Activated T-helper 1 cell treated with anti-CD3 and anti-CD28 coated beads, Interleukin-2, amount 50 U/mL, for 16 hours (primary cell): ENCODE measurements at places on chromosomes 13 and 19.
A peak's percentile ranks its signal among the peaks of the same experiment; 100 is the strongest.

DNA sequence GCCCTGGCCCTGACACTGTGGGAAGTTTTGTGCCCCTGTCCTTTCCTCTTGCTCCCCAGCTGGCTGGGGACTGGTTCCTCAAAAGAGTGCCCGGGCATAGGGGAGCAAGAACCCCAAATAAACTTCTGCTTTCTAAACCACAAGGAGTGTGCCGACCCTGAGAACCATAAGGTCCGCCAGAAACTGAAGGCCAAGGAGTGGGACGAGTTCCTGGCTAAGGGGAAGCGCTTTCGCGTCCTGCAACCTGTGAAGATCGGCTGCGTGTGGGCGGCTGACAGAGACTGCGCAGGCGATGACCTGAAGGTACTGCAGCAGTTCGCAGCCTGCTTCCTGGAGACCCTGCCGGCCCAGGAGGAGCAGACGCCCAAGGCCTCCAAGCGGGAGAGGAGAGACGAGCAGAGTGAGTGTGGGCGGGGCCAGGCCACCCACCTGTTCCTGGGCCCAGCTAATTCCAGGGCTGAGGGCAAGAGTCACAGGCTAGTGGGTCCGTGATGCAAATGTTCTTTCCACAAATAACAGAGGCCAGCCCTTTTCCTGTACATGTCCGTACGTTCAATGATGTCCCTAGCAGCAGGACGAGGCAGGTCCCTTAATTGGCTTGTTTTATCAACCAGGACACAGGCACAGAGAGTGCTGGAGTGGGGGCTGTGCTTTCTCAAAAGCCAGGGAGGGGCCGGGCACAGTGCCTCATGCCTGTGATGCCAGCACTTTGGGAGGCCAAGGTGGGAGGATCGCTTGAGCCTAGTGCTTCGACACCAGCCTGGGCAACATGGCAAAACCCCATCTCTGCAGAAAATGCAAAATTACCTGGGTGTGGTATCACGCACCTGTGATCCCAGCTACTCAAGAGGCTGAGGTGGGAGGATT is 25.6 kb downstream of the UBXN6 start:
- no peak for DNase-seq

GRCh38 chr13:113167155-113167554 is 8.7 kb downstream of the PROZ start:
- DNase-seq, result no peak

DNA sequence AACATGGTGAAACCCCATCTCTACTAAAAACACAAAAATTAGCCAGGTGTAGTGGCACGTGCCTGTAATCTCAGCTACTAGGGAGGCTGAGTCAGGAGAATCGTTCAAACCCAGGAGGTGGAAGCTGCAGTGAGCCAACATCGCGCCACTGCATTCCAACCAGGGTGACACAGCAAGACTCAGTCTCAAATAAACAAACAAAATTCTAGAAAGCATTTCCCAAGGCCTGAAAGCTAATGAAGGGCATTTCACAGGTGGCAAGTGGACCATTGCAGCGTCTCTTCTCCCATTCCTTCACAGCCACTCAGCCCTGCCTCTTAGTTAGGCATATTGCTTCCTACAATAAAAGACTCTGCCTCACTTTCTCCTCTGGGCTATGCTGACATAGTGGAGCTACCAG is 13.5 kb upstream of the RXFP2 start:
- no peak for DNase-seq

DNA sequence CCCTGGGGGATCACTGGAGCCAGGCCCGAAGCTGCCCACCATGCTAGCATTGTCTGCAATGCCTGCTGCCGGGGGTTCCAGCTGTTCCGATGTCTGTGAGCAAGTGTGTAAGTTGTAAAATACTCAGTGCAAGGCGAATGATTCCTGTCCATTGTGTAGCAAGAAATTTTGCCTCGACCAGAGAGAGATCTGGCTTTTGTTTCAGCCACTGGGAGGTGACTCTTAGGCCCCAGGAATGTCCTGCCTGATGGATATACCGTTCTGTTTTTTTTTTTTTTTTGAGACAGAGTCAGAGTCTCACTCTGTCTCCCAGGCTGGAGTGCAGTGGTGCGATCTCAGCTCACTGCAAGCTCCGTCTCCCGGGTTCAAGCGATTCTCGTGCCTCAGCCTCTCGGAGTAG is 7.3 kb upstream of the GADD45B start:
- DNase-seq, result no peak

- peak; percentile 52 for DNase-seq
These were observed at the start of gene ADAMTSL5 for GRCh38 chr19:1512671-1513498. TSS of gene ADAMTSL5 (minus strand) at chr19:1513019. CDS start at chr19:1510943, 2,076 bp downstream.

DNA sequence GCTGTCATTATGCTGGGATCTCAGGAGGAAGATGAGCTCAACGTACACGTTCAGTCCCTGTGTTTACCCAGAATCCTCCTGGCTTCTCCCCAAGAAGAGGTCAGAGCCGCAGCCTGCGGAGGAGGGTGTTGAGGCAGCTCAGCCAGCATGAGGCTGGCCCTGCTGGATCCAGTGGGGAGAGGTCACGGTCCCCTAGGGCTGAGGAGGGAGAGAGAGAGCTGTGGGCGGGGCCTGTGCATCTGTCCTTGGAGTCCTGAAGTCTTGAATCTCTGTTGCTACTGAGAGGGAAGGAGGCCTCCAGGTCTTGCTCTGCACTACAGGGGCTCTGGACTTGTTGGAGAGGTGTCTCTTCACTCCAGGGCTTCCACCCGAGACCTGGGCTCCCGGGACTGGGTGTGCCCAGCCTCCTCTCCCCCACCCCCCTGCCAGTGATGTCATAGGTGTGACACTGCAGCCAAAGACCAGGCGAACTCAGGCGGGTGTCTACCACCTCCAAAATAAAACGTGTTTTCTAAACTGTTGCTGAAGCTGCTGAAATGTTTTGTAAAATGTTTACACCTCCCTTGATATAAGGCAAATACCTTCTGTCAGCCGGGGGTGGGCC is 77.9 kb upstream of the KCTD15 start:
- DNase-seq, result no peak

DNA sequence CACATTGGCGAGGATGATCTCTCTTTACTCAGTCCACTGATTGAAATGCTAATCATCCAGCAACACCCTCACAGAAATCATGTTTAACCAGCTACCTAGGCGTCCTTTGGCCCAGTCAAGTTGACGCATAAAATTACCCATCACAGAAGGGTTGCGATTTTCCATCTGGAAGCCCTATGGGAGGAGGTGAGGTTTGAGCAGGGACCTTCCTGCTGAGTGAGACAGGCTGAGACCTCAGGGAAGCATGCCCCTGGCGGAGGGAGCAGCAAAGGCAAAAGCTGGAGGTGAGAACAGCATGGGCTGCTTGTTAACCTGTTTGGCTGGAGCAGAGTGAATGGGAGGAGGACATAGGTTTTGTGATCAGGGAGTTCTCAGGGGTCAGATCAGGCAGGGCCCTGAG is 7.3 kb downstream of the TTC9B start:
- DNase-seq, result no peak

GRCh38 chr13:25244123-25244522 is 43.2 kb downstream of the MTMR6 start:
- no peak for DNase-seq

GRCh38 chr19:4456843-4457653 is 546 bp downstream of the UBXN6 start:
- DNase-seq, result no peak

DNA sequence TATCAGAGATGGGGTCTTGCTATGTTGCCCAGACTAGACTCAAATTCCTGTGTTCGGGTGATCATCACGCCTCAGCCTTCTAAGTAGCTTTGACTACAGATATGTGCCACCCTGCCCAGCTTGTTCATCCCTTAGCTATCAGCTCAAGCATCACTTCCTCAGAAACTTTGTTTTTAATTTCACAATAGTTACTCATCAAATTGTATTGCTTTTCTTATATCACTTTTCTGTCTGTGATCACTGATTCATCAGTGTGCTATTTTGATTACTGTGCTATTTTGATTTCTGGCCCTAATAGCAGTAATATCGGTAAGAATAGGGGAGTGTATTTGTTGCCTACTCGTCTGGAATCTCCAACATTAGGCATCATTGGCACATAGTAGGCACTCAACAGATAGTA is 878.6 kb upstream of the PCDH20 start:
- no peak for DNase-seq

- DNase-seq, result no peak
These were observed 2138.5 kb upstream of the PCDH20 start for GRCh38 chr13:63554157-63554556.

- DNase-seq, result peak; percentile 74
These were observed 100.4 kb downstream of the STK24 start for GRCh38 chr13:98476538-98476966.

DNA sequence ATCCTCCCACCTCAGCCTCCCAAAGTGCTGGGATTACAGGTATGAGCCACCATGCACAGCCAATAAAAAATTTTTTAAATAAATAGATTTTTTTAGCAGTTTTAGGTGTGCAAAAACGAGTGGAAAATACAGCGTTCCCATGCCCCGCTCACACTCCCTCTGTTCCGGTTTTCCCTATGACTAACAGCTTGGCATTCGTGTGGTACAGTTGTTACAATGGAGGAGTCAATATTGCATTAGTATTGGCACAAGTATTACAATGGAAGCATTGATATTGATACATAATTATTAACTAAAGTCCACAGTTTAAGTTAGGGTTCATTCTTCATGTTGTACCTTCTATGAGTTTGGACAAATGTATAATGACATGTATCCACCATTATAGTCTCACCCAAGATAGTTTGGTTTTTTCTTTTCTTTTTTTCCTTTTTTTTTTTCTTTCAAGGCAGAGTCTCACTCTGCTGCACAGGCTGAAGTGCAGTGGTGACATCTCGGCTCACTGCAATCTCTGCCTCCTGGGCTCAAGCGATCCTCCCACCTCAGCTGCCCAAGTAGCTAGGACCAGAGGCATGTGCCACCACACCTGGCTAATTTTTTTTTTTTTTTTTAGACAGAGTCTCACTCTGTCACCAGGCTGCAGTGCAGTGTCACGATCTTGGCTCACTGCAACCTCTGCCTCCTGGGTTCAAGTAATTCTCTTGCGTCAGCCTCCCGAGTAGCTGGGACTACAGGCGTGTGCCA is 15.4 kb upstream of the RAB20 start:
- no peak for DNase-seq

DNA sequence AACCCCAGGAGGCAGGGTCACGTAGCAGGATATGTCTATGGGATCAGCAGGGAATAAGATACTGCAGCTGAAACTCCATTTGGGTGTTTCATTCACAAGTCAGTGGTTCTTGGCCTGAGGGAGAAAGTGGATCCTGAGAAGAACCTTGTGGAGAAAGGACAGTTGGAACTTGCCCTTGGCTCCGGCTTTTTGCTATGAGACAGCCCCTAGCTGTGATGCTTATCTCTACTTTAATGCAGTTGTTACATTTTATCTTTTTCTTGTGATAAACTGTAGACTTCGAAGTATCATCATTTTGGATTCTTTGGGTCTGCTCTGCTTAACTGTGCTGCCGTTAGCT is 6.0 kb upstream of the SCEL start:
- no peak for DNase-seq

DNA sequence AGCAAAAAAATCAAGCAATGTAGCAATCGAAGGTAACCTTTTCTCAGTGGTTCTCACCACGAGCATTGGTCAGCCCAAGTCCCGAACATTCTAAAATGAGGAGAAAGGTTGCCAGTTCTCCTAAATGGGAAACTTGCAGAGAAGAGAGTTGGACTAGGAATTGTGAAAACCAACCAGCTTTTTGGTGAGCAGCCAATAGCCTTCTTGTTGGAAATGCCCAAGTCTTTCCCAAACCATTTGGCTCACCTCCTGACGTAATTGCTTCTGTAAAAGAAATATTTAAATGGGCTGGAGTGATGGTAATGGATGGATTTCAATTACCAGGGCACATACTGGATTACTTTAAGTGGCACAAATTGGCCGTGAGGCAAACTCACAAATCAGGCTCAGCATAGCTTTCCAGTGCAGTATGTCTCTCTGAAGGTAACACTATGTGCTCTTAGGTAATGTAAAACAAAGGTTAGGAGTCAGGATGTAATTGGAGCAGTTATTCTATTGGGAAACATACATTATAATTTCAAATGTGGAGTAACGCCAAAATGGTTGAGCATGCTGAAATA is 423.2 kb downstream of the KLF5 start:
- DNase-seq, result no peak

GRCh38 chr13:79307433-79307861 is 98.6 kb downstream of the RBM26 start:
- DNase-seq, result no peak

GRCh38 chr13:87607266-87607665 is 63.9 kb upstream of the SLITRK5 start:
- no peak for DNase-seq

DNA sequence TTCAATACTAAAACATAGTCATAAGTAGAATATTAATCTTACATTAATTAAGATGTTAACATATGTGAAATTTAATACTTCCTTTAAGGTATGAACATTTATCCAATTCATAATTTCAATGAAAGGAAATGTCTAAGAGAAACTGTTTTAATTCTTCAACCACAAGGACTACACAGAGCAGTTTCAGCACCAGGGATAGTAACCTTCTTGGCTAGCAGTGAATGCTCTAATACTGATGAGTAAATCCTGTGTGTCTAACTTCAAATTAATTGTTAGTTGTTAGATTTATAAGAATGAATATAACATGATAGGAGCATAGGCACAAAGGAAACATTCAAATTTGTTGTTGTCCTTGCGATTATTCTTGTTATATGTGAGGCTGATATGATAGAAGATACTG is 15.6 kb upstream of the NBEA start:
- no peak for DNase-seq

DNA sequence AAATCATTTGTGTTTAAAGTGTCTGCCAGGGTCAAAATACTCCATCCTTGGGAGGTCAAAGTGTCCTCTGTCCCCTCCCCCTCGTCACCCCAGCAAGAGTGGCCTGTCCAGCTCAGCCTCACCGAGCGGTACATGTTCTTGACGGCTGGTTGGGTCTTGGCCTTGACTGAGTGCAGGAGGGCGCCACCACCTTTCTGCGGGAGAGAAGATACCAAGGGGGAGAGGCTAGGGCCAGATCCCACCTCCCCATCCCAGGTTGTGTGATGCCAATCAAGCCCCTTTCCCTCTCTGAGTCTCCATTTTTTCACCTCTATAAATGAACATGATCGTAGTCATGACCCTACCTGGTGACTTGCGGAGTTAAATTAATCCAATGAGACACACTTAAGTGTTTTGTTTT is 6.1 kb downstream of the CRB3 start:
- DNase-seq, result no peak

DNA sequence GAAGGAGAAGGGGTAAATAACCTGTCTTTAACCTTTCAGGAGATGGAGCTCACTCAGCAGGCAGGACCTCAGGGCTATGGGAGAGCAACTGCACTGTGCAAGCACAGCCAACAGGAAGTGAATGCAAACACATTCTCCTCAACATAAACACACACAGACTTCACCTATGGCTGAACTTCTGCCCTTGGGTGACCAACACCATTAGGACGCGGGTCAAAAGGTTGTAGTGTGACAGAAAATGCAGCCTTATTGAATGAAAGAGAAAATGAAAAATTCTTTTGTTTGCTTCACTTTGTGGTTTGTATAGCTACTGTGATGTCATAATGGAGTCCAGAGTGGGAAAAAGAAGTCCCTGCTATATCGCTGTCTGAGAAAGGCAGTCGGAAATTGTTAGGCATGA is 323.0 kb downstream of the NDFIP2 start:
- DNase-seq, result no peak
